ENCODE measurements at places on chromosomes 12 and 14.

DNA sequence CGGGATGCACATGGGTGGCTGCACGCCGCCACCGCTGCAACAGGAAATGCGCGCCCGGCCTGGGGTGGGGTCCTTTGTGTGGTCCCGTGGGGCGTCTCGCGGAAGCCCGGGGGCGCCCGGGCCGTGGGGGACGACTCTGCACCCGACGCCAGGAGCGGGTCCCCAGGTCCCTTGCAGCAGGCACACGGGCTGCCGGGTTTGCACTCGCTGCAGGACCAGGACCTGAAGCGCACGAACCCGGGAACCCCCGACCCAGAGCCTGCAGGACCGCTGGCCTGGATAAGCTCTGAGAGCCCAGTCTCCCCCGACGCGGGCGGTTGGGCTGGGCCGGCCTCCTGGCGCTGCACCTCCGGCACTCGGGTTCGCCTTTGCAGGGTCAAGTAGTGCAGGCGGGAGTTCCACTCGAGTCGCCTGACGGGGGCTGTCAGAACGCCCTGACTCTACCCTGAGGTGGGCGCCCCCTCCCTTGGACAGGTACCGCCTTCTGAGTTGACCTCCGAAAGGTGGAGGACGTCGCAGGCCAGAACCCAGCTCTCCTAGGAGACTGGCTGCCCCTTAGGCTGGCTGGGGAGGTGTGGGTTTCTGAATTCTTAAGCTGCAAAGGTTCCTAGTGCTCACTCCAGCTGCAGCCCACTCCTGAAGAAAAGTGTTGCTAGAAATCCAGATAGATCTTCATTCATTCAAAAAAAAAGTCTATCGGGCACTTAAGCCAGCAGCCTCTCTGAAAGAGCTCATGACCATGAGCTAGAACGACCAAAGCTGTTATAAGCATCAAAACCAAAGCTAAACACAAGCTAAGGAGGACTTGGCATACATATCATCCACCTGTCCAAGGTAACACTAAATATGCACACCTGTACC lies 68.0 kb downstream of the RNF34 start:
- no peak for DNase-seq

DNA sequence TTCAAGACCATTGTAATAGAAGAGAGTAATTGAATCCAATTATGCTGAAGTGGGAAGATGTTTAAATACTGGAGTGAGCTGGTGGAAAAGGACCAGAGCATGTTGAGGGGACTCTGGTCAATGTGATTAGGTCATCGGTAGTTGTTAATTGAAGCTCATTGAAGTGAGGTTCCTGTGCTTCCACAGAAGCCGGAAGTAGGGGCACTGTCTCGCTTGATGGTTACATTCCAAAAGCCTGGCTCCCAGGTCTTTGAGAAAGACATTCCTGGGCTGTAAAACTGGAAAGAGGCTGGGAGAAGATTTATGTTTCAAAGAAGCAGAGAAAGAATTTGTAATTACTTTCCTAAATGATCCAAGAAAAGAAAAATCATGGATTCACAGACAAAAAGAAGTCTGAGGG lies 12.3 kb upstream of the CLECL1 start:
- DNase-seq = no peak

- no peak for DNase-seq
Measured at GRCh38 chr14:90060312-90060964, 1.4 kb upstream of the KCNK13 start.

DNA sequence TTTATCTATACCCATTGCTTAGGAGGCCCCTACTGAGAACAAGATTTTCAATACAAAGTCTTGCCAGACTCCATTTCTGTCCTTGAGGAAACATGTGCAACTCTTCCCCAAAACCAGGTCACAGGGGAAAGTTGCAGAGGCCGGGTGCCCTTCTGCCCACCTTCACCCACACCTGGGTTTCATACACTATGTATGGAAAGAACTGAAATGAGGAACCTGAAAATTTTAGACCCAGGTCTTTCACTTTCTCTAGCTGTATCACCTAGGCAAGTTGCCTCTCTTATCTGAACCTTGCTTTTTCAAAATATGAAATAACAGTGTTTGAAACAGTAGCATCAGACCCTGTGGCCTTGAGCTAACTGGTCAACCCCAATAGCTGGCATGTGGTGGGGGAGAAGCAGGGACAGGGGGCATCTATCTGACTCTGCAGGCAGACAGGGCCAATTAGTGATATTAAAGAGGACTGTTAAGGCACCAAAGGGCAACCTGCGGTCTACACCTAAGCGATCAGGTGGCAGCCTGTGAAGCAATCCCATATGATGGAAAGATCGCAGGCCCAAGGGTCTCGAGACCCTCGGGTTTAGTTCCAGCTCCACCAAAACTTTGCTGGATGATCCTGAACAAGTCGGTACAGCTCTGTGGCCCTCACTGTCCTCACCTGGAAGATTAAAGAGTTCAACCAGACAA lies 346.5 kb downstream of the BCL11B start:
- DNase-seq = no peak

DNA sequence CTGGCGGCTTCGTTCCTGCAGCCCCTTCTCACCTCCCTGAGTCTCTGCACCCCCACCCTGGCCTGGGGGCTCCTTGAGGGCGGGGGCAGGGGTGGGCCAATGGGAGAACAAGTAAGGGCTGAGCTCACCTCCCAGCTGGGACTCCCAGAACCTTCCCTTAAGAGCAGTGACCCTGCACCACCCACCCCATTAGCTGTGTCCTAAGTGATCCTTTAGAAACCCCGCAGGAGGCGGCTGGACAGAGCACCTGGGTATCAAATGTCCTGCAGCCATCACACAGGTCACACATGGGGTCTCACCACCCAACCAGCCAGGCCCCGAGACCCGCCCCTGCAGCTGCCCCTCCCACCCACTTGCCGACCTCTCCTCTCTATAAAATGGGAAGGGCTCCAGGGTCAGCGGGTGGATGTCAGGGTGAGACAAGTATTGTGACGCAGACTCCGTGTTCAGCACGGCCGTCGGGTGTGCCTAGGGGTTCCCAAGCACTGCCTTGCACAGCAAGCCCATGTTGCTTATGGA lies 151.2 kb upstream of the C14orf180 start:
- no peak for DNase-seq

- no peak for DNase-seq
Measured at GRCh38 chr14:95511687-95512086, 4.8 kb downstream of the SYNE3 start.

DNA sequence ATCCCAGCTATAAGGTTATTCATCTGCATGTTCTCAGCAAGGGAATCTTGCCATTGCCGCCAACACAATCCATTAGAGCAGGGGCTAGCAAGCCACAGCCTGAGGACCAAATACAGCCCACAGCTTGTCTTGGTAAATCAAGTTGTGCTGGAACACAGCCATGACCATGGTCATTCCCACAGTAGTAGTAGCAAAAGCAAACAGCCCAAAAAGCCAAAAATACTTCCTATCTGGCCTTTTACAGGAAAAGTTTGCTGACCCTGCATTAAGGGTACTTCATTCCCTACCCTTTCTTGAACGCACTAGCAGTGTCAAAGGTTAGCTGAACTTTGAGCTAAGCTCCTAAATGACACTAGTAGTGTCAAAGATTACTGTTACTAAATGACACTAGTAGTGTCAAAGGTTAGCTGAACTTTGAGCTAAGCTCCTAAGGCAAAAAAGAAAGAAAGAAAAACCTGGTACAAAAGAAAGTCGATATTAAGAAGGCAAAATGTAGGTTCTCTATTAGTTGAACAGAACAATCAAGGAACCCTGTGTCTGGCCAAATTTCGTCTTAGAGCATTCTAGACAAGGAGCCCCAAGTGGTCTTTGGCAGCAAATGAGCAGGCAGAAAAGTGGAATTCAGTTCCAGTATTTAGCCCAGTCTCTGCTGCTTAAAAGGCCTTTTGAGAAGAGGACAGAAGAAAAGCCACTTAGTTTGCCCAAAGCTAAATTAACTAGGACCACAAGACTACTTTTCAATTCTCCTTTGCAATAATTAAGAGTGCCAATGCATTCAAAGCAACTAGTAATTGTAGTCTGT lies 67.7 kb downstream of the NT5DC3 start:
- no peak for DNase-seq

GRCh38 chr14:46322076-46322475 lies 329.5 kb downstream of the RPL10L start:
- DNase-seq = no peak

- no peak for DNase-seq
Measured at GRCh38 chr14:90381011-90381786, 15.6 kb upstream of the CALM1 start.

- DNase-seq = no peak
Measured at GRCh38 chr12:120853188-120853587, 51.0 kb downstream of the SPPL3 start.

DNA sequence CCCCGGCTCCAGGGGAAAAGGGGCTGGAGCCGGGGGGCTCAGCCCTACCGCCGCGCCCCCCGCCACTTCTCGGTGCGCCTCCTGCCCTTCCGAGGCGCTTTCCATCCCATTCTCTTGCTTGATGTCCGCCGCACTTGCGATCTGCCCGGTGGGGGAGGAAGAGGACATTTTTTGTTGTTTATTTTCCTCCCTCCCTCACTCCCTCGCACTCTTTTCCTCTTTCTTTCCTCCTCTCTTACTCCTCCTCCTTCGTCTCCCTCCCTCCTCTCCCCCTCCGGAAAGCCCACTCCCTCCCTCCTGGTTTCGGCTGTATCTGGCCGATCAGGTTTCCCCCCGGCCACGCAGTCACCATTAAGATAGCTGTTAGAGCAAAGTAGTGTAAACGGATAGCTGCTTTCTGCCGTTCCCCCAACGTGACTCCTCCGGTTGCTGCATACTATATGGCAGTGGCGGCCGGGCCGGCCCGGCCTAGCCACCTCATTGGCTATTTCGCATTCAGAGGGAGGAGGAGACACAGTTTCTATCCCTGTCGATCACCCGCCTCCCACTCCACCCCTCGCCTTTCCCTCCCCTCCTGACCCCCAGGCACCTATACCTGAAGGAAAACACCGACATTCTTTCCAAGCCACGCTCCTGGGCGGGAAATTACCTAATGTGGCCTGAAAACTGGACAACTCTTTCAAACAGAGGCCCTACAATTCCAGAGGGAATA lies at the start of gene SIX4:
Gene SIX4 (minus strand): TSS at position 445 of the 712 bp plus-strand sequence. CDS start 277 bp downstream, at position 168.
- DNase-seq = peak; percentile 4

- no peak for DNase-seq
Measured at GRCh38 chr14:28661171-28661772, 105.3 kb upstream of the FOXG1 start.

DNA sequence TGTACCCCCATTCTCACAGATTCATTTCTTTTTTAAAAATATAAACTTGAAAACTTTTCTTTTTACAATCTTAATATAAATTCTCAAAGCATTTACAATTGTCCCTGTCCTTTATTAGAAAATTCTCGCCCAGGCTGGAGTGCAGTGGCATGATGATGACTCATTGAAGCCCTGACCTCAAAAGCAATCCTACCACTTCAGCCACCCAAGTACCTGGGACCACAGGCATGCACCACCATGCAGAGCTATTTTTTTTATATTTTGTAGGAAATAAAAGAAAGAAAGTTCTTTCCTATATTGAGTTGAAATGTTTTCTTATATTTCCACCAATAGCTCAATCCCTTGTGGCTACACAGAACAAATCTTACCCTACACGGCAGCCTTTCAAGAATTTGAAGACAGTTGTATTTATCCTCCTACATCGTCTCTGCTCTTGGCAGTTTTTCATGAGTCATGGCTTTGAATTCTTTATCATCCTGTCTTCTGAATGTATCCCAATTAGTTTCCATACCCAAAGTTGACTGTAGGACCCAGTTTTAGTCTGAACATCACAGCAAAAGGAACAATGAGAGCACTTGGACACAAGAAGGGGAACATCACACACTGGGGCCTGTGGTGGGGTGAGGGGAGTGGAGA lies 52.4 kb downstream of the SYT1 start:
- DNase-seq = no peak

DNA sequence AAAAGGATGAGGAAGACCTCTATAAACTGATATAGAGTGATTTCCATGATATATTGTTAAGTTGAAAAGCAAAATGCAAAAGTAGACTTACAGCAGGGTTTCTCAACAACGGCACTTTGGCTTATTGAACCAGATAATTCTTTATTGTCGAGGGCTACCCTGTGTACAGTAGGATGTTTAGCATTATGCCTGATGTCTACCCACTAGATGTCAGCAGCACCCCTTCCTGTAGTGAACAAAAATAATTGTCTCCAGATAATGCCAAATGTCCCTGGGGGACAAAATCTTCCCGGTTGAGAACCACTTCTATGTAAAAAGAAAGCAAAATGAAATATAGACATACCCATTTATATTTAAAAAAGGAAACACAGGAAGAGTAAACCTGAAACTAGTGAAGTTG lies 32.4 kb downstream of the ABCD2 start:
- peak; percentile 24 for DNase-seq

DNA sequence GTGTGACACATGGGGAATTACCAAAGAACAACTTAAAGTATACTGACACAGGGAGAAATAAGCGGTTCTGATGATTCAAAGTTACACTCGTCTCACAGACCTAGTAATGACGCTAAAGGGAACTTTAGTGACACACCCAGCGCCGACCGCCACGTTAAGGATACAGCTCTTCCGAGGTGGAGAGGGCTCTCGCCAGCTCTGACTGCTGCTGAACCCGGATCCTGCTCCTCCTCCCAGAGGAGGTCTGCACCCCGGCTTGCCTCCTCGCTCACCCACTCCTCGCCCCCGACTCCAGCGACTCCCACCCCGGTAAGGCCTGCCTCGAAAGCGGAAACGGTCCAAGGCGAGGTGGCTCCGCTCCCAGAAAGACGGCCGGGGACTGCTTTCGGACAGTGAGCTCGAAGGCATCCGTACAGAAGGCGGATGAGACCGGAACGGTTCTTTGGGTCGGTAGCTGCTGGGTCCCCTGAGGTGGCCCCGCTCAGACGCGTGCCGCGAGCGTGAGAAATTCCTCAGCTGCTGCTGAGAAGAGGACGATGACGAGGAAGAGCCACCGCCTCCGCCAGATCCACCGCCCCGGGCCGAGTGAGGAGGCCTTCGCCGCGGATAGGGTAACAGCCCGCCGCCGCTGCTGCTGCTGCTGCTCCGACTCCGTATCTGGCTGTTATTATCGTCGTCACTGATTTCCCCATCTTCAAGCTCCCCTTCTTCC lies 643 bp downstream of the ZFC3H1 start:
- DNase-seq = peak; percentile 51

GRCh38 chr12:5194306-5194705 lies 150.6 kb downstream of the KCNA5 start:
- no peak for DNase-seq

DNA sequence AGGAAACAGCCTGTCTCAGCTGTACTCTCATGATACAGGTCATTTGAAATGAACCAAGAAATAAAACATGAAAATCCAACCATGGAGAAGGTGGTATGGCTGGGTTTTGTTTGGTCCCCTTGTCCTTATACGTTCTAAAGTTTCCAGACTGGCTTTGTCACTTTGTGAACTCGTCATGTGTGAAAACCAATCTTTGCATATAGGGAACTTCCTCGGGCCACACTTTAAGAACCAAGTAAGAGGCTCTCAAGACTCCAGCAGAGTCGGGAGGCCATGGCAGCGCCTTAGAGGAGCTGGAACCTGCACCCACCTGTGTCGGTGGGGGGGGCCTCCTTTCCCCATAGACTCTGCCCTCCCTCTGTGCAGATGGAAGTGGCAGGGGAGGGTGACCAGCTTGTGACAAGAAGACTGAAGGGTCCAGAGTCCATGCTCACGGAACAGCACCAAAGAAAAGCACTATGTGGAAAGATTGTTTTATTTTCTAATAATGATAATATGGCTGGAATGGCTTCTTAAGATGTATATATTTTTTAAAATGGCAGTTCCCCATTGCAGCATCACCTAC lies 125.3 kb downstream of the ESRRB start:
- DNase-seq = no peak

- peak; percentile 46 for DNase-seq
Measured at GRCh38 chr12:8953773-8954402, 4.4 kb upstream of the M6PR start.

Measured in activated gamma-delta T cell treated with Interleukin-2 at 50 U/mL for 16 hours (primary cell).